ENCODE measurements at places on chromosomes 6 and 20.

- no peak for DNase-seq
Measured at GRCh38 chr6:168208402-168208801, 111.2 kb downstream of the DACT2 start.

GRCh38 chr6:22306741-22307466 lies 10.1 kb upstream of the PRL start:
- no peak for DNase-seq

- no peak for DNase-seq
Measured at GRCh38 chr6:140490081-140490480, 1115.6 kb upstream of the CITED2 start.

- DNase-seq = no peak
Measured at GRCh38 chr6:82033631-82034211, 213.8 kb downstream of the IBTK start.

GRCh38 chr20:46209930-46210671 lies 92.0 kb downstream of the CD40 start:
- no peak for DNase-seq

GRCh38 chr20:38076548-38076947 lies 43.0 kb downstream of the RPRD1B start:
- DNase-seq = no peak

DNA sequence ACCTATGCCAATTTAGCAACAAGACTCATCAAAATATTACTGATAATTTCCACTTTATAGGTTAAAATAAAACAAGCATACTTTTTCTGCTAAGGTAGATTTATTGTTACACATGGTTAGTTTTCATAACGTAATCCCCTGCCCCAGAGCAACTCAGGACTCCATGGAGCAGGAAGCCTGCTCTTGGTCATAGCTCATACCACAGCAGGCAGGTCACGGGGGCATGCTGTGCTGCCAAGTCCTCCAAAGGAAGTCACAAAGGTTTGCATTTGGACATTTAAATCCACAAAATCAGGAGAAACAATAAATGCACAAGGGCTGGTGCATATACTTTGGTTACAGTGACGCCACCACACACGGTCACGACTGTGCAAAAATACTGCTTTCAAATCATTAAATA lies 12.5 kb downstream of the GZF1 start:
- no peak for DNase-seq

DNA sequence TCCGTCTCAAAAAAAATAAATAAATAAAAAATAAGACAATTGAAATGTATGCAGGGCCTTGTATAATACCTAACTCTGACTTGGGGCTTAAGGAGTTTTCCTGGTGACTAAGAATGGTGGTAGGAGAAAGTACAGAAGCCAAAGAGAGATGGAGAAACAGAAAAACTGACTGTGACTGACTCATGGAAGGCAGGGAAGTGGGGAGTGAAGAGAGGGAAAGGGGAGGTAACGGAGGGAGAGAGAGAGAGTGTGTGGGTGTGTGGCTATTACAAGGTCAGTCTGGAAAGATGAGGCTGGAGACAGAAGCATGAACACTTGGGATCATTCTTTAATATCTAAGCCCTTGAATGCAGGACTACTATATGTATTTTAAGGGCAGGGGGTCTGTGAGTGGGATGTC lies 38.5 kb downstream of the SNRNP48 start:
- DNase-seq = no peak

DNA sequence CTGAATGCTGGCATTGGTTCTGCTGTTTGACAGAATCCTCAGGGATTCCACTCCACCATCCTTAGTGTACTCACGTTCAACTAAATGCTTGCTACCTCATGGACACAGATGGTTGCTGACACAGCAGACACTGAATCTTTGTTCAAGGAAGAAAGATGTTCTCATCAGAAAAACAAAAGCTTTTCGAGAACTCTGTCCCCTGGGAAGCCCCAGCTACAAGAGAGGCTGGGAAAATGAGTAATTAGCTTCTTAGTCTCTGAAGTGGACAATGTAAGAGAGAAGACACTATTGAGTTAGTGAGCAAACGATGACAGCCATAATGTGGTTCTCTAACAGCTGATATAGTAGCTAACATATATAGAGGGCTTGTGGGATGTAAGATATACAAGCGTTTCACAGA lies 30.9 kb upstream of the ENPP5 start:
- no peak for DNase-seq

DNA sequence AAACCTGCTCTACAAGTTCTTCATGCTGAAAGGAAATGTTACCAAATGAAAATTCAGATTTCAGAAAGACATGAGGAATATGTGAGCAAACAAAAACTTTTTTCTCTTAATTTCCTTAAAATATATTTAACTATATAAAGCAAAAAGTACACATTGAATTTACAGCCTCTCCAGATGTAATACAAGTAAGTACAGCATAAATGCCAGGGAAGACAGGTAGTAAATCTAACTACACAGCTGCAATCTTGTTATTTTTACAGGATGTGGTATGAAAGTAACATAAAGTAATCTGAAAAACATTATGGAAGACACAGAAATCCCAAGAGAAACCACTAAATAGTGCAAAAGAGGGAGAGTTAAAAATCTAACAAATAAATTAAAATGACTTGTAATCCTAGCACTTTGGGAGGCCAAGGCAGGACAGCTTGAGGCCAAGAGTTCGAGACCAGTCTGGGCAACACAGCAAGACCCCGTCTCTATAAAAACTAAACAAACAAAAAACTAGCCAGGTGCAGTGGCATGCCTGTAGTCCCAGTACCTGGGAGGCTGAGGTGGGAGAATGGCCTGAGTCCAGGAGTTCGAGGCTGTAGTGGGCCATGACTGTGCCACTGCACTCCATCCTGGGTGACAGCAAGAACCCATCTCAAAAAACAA lies 50.7 kb downstream of the FAM8A1 start:
- no peak for DNase-seq

- no peak for DNase-seq
Measured at GRCh38 chr20:41534842-41535241, 83.3 kb downstream of the CHD6 start.

DNA sequence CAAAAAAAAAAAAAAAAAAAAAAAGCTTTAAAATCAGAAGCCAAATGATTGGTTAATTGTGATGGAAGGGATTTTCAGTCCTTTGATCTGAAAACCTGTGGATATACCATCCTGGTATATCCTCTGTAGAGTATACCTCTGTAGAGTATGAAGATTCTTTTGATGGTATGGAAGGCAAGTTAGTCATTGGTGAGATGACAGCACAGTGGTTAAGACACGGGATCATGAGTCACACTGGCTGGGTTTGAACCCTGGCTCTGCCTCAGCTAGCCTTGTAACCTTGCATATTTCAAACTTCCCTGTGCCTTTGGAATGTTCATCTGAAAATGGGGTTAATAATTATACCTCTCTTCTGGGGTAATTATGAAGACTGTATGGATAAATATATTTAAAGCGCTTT lies 179.3 kb downstream of the CARMIL1 start:
- no peak for DNase-seq

DNA sequence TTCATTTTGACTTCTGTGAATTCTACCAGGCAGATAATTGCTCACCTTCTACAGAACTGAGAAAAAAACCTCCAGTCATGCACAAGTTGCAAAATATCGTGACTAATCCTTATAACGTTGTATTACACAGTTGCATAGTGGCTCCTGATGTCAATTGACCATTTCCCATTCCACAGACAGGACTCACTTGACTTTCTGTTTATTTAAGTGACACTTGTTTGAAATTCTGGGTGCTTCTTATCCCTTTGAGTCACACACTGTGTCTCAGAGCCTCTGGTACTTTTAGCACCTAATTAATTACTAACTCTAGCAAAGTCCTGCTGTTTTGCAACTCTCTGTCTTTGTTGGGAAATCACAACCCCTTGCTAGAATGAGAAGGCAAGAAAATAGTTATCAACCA lies 16.2 kb upstream of the RSPO3 start:
- DNase-seq = no peak

DNA sequence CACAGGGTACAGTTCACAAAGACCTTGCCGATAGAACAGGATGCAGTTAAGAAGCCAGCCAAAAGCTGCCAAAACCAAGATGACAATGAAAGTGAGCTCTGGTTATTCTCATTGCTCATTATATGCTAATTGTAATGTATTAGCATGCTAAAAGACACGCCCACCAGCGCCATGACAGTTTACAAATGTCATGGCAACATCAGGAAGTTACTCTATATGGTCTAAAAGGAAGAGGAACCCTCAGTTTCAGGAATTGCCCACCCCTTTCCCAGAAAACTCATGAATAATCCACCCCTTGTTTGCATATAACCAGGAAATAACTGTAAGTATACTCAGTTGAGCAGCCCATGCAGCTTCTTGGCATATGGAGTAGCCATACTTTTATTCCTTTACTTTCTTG lies 748.7 kb downstream of the QKI start:
- DNase-seq = no peak
